Heart left ventricle (tissue), 16 donors: ENCODE measurements at places on chromosomes 5 and 9. TPM values are rescaled to one million over a fixed set of nuclear protein-coding genes. Genes with fewer than 3 reads are reported as not detected.

Gene LCN1
- not detected for total RNA-seq

Gene SLC1A3
- total RNA-seq = 54.1 TPM

GRCh38 chr9:70362952-70363351 is 51.5 kb downstream of the KLF9 start:
- DNase-seq = no peak

DNA sequence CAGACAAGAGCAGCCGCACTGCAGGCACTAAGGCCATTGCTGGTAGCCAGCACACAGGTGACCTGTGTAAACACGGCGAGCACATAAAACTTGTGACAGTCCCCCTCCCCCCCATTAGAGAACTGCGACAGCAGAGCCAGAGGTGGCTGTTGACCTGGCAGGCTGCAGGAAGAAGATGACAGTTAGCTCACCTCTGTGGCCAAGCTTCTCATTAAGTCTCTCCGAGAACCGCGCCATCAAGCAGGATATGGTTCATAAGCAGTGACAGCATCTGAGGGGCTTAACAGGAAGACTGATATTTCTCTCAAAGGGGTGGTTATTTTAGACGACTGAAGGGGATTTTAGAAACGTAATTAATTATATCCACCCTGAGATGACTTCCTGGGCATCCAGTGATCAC is 5.2 kb downstream of the SURF4 start:
- no peak for DNase-seq

Gene PRRX2
- total RNA-seq = 1.00 TPM

Gene ATOX1
- 63.1 TPM for total RNA-seq

DNA sequence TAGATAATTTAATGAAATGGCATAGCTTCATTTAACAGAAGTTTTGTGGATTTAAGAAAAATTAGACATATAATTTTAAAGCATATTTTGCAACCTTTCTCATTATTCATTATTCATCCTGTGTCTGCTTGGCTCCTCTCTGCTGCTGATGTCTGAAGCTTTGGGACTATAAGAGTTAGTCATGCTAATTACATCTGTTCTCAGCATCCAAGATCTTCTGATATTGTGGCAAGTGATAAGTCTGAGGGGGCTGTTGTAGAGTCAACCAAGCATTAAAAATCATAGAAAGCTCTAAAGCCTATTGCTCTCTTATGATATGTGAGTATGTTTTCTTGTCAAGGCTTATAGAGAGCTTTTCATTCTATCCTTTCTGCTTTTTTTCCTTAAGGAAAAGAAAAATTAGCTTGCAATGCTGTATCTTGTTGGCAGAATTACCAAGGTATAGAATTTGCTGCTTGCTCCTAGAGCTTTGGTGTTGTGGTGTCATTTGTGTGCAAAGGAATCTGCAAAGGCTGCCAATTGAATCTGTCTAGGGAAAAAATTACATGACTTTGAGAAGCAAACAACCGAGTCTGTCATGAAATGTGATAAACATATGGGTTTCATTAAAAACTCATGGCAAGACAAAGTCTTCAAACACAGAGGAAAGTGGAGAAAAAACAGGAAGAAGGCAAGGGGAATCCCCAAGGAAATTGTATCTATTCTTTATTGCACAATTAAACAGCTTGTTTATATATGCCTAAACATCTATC is 156.1 kb upstream of the DAB2 start:
- no peak for DNase-seq

DNA sequence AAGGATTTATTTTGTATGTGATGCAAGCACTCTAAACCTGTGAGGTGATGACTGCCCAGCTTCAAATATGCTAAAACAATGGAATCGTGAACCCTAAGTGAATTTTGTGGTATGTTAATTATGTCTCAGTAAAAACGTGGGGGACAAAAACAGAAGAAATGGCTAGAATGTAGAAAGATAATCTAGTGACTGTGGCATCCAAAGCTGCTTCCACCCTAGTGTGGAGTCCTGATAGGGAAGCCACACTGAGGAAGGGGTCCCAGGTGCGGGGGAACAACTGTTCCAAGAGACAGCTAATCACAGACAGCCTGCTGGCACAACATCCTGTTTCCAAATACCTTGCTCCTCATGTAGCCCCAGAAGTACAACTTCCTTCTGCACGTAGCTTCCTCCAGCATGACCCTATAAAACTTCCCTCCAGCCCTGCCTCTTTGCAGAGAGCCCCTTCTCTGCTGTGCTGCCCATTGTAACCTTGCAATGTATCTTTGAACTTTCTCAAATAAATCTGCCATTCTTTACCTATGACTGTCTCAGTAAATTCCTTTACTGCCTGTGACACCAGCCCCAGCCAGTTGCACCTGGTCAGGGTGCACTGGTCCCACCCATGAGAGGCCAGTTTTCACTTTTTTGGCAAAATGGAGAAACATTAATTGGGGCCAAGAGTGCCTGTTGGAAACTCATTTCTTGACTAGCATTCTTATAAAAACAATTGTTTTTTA is 4.9 kb downstream of the GMCL2 start:
- DNase-seq = no peak

Gene INSYN2B
- total RNA-seq = not detected

Gene NIM1K
- total RNA-seq = 0.56 TPM

Gene GMCL2
- not detected for total RNA-seq

GRCh38 chr9:122080986-122081385 is 12.1 kb downstream of the TTLL11 start:
- no peak for DNase-seq

DNA sequence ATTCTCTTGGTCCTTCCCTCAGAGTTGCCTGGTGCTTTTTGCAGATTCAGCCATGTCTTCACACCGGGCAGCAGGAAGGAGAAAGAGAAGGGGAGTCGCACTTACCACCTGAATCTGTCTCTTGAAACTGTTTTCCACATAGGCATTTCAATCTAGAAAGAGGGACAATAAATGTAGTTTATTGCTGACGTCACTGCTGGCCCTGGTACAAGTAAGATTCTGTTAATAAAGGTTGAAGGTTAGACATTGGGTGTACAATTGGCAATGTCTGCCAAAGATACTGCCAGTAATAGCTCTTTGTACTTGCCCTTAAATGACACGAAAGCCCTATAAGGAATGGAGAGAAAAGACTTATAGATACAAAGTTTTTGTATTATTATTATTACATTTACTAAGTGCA is 72.8 kb downstream of the MEGF10 start:
- DNase-seq = no peak

Gene HAUS6
- 5.3 TPM for total RNA-seq

DNA sequence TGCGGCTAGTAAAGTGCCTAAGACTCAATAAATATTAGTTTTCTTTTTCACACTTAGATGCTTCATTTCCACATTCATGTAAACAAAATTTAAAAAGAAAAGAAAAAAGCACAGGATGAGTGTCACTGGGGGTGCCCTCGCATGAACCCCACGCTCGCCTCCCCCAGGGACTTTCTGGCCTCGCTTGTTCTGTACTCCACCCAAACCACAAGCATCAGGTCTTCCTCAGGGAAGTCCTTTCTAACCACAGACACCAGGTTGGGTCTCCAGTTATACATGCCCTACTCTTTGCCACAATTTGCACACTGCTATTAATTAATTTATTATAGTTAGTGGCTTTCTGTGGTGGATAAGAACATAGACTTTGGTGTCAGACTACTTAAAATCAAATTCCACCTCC is 92.4 kb downstream of the RORB start:
- no peak for DNase-seq

Gene SURF6
- 9.2 TPM for total RNA-seq

Gene UBAC1
- 80.1 TPM for total RNA-seq

DNA sequence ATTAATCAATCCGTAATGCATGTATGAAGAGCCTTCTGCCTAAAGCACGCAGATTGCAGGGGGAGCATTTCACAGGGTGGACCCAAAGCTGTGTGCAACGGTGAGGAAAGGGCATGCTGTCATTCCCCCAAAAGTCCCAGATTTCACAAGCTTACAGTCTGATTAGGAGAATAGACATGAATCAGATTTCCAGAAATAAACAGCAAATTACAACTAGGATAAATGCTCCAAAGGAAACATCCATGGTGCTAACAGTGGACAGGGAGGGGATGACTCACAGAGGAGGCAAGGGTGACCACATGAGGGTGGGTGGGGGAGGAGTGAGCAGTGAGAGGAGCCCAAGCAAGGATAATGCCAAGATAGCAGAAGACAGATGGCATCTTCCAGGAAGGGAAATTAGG is 258.4 kb upstream of the TAS2R1 start:
- no peak for DNase-seq

Gene ACOT12
- total RNA-seq = not detected

DNA sequence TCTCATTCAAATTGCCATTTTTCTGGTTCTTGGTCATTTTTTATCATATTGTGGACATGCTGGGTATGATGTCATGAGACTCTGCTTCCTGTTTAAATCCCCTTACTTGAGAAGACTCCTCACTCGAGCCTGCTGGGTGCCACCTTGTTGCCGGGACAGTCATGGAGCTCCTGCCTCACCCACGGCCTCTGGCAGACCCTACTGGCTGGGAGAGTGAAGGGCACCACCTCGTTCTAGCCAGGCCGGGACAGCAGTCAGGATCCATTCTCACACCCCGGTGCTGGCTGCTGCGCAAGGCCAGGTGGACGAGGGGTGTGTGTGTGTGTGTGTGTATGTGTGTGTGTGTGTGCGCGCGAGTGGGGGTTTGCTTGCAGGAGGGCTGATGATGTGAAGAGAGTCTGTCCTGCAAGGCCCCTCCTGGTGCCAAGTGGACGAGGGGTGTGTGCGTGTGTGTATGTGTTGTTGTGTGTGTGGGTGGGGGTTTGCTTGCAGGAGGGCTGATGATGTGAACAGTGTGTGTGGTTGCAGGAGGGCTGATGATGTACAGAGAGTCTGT is 4.4 kb downstream of the CEP72 start:
- DNase-seq = no peak

Gene YTHDC2
- 15.1 TPM for total RNA-seq

GRCh38 chr5:167208911-167209310 is 1082.5 kb upstream of the WWC1 start:
- DNase-seq = no peak

Gene DPYSL3
- total RNA-seq = 13.7 TPM

DNA sequence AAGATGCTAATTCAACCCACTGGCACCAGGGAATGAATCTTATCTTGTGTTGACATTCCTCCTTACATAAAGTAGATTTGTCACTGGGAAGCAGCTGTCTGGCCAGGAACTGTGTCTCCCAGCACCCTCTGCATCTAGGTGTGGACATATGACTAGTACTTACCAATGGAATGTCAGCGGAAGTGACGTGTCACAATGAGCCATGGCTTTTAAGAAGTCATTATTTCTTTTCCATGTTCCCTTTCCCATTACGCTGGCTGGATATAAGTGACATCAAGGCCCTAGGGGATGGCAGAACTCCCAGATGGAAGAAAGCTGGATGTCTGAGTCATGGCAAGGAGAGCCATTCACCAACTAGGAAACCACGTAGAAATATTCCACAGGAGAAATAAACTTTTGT is 84.7 kb upstream of the MAST4 start:
- DNase-seq = no peak

- no peak for DNase-seq
Measured at GRCh38 chr9:5800969-5801738, 31.8 kb downstream of the ERMP1 start.

Gene GOLM1
- 16.8 TPM for total RNA-seq

Gene F2RL1
- 2.8 TPM for total RNA-seq

- no peak for DNase-seq
Measured at GRCh38 chr9:385818-386398, 171.2 kb downstream of the DOCK8 start.

- DNase-seq = no peak
Measured at GRCh38 chr9:19379283-19379682, 753 bp downstream of the RPS6 start.
